ENCODE measurements at places on chromosomes 2 and 18. TPM values are rescaled to one million over a fixed set of nuclear protein-coding genes. Genes with fewer than 3 reads are reported as not detected.

MBD5 gene
- 38.2 TPM for total RNA-seq

IL1F10 gene
- not detected for total RNA-seq

PHLPP1 gene
- total RNA-seq = 44.1 TPM

RUFY4 gene
- total RNA-seq = 0.27 TPM

ITGB6 gene
- 12.3 TPM for total RNA-seq

DSG1 gene
- total RNA-seq = 5.5 TPM

TRIM54 gene
- total RNA-seq = 2.8 TPM

DYNAP gene
- total RNA-seq = not detected
